Upper lobe of left lung (tissue), 6 donors: ENCODE measurements at places on chromosomes 7 and 10. TPM values are rescaled to one million over a fixed set of nuclear protein-coding genes. Genes with fewer than 3 reads are reported as not detected.
A peak's percentile ranks its signal among the peaks of the same experiment; 100 is the strongest.

DNA sequence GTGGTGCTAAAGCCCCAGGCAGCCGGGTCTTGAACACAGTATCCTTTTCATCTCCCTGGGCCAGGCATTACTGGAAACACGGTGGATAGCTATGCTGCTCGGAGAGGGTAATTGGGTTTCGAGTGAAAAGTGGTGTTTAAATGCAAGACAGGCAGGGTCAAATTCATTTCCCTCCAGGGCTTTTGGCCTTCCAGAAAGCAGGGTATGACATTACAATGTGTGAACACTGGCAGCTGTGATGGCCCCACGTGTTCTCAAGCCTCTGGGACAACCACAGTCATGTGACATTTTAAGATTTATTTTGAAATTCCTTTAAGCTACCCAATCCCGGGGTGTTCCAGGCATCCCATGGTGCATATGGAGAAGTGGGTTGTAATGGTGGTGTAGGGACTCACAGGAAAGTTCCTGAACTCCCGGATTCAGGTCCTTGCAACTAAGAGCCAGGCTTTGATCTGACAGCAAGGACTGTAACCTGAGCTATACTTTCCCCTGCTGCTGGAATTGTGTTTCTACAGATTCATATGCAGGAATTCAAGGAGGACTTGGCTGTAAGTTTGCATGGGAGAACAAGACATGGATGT is 46.8 kb downstream of the INSYN2A start:
- DNase-seq = no peak

DNA sequence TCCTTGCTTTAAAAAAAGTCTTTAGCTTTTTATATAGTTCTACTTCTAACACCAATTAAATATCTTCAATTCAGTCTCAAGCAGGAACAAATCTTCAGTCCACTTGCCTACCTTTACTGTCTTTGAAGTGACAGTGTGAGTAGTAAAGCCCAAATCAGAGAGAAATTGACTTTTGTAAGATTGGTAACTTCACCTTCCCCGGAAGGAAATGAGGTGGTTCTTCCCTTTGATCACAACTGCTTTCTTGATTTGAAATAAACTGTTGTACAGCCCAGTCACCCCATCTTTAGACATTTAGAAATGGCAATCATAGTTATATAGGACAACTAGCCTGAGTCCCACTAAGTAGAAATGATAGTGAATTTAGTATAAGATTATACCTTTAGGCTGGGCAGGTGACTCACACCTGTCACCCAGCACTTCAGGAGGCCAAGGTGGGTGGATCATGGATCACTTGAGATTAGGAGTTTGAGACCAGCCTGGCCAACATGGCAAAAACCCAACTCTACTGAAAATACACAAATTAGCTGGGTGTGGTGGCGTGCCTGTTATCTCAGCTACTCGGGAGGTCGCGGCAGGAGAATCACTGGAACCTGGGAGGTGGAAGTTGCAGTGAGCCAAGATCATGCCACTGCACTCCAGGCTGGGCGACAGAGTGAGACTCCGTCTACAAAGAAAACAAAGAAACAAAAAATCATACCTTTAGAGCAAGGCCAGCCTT is 4.7 kb downstream of the FAS start:
- no peak for DNase-seq

DNA sequence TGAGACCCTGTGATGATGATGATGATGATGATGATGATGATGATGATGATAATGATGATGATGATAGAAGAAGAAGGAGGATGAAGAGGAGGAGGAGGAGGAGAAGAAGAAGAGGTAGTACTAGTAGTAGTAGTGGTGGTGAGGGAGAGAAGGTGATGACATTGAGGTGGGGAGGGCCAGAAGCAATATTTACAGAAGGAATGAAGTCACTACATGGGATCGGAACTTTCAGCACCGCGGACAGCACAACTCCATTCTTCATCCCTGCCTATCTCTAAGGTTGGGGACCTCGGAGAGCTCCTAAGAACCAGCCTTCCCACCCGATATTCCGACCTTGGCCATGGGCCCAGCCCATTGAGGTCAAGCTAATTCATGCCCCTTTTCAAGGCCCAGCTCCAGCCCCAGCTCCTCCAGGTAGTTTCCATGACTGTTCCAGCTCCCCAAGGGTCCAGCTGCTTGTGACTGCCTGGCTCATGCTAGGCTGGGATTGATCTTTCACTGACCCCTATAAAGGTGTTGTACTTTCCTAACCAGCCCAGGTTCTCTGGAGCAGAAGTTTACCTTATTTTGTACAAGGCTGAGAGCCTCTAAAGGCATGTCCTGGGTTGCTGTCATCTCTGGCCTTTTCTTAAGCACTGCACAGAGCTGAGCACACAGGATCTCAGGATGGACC is 10.3 kb downstream of the CRHR2 start:
- no peak for DNase-seq

DNA sequence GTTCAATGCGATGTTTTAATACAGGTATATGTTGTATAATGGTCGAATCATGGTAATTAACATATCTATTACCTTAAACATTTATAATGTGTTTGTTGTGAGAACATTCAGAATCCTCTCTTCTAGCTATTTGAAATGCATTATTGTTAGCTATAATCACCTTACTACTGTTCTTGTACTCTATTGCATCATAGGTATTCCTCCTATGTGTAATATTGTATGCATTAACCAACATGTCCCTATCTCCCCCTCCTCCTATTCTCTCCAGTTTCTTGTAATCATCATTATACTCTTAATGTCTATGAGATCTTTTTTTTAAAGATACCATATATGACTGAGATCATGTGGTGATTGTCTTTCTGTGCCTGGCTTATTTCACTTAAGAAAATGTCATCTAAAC is 235.2 kb downstream of the ATRNL1 start:
- no peak for DNase-seq

- DNase-seq = no peak
These were observed 155.9 kb upstream of the SLC13A1 start for GRCh38 chr7:123355576-123356190.

DNA sequence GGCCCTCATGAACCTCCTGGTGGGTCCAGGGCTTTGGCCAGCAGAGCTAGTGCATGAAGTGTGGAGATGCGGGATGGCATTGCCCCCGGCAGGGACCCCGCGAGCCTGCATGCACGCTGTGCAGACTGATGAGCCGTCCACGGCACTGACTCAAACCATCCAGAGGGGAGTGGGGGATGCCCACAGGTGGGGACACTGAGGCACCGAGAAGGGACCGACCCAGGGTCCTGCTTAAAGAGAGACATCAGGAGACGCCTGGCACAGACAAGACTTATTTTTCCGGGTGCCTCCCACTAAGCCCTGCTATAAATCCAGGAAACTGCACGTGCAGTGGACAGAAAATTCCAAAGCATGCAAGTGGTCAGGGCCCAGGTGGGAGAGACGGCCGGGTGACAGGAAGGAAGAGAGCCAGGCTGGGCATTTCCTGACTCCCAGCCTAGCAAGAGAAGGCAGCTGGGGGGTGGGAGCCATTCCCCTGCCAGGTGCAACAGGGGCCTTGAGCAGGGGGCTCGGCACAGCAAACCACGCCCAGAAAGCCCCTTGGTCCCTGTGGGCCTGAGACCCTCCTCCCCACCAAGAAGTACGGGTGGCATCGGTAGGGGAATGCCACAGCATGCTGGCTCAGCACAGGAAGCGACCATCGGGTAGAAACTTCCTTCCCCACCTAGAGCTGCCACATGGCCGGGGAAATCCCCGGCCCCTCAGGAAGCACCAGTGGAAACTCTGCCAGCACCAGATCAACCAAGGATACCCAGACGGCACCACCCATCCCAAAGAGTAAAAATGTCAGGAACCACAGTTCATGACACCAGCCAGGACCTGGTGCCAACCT is 91.5 kb downstream of the FOXL3 start:
- peak; percentile 18 for DNase-seq

DNA sequence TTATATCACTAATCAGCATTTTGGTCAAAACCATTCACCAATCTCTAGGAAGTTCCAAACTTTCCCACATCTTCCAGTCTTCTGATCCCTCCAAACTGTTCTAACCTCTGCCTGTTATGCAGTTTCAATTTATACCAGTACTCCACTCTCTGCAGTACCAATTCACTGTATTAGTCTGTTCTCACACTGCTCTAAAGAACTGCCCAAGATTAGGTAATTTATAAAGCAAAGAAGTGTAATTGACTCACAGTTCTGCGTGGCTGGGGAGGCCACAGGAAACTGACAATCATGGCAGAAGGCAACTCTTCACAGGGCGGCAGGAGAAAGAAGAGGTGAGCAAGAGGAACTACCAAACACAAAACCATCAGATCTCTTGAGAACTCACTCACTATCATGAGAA is 374.9 kb downstream of the SORCS1 start:
- no peak for DNase-seq

DNA sequence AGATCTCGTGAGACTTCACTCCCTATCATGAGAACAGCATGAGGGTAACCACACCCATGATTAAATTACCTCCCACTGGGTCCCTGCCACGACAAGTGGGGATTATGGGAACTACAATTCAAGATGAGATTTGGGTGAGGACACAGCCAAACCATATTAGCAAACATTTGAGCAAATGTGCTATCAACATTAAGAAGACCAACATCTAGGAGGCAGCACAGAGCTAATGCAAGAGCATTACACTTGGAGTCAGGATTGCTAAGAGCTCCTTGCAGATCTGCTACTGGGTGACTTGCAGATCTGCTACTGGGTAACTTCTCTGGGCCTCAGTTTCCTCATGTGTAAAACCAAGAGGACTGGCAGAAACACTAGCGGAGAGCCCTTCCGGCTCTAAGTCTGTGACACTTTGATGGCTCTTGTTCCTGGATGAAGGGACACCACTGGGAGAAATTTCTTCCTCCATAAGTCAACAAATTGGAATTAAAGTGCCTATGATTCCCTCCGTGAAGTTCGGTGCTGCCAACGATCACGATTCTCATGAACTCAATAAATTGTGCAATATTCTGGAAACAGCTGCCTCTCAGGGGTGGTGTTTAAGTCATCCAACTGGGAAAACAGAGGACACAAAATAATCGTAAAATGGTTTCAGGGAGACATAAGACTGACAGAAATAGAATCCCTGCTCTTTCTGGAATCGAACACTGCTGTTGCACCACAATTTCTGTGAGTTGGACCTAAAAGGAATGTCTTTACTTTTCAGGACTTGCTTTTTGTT is 115.8 kb upstream of the ITGB1 start:
- DNase-seq = no peak

DNA sequence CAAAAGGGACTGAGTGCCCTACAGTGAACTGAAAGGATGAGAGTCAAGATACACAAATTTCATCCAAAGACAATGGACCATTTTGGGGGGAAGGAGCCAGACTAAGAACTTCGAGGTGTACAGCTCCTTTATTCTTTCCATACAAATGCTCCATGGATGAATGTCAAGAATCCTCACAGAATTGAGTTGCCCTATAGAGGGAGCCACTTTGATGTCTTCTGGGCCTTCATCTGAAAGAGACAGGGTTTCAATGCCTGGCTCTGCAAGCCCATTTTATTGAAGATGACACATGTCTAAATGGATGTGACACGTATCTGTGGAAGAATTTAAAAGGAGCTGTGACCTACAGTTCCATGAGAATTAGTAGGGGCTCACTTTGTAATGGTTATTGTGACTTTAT is 32.0 kb upstream of the NRG3 start:
- no peak for DNase-seq

- no peak for DNase-seq
These were observed 6.3 kb upstream of the STAMBPL1 start for GRCh38 chr10:88873757-88874156.

DNA sequence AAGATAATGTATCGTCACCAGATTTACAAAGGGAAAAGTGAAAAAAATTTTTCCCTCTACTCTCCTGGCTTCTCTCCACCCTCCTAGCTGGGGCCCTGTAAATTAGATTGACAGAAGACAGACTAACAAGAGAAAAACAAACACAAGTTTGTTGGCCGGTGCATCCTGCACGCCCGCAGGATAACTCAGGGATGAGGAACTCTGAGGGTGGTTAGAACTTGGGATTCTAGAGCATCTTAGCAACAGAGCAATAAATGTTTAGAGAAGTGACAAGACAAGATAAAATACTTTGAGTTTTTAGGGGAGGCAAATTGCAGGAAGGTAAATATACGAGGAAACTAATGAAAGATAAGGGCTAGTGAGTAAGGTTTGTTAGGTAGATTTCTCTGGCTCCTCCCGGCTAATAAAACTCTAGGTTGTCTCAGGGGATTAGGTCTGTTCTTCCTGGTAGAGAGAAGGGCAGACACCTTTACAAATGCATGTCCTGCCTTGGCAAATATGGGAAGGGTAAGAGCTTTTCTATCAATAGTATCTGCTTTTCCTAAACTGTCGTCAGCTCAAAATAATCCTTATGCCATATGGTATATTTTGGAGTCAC is 4.3 kb upstream of the UCN3 start:
- DNase-seq = no peak

DNA sequence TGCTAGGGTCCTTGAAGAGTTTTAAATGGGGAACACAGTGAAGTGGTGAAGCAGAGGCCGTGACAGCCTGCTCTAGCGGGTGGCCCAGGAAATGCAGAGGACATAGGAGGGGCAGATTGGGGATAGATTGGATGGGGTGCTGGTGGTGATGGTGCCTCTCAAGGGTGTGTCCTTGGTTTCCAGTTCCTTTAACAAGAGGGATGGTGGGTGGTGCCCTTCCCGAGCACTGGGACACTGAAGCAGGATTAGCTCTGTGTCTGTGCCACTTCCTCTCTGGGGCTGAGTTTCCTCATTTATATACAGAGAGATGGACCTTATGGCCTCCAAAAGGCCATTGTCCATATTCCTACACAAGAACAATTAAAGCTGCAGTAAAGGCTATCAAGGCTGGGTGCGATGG is 285.5 kb downstream of the TCF7L2 start:
- peak; percentile 51 for DNase-seq

- peak; percentile 43 for DNase-seq
These were observed 86.9 kb downstream of the CARD11 start for GRCh38 chr7:2956526-2957368.

GRCh38 chr10:118692872-118693271 is 61.9 kb downstream of the CACUL1 start:
- no peak for DNase-seq

The AASS gene
- total RNA-seq = 26.3 TPM

The SEMA3C gene
- 30.7 TPM for total RNA-seq

The TDRD1 gene
- total RNA-seq = not detected

The SGCE gene
- 81.9 TPM for total RNA-seq

The LIPF gene
- total RNA-seq = not detected

The DIP2C gene
- 16.0 TPM for total RNA-seq

The OR9A2 gene
- not detected for total RNA-seq
